ENCODE measurements at places on chromosomes 5 and 9.

- no peak for DNase-seq
Observed at GRCh38 chr5:122665051-122665450, 109.8 kb upstream of the SNX2 start.

DNA sequence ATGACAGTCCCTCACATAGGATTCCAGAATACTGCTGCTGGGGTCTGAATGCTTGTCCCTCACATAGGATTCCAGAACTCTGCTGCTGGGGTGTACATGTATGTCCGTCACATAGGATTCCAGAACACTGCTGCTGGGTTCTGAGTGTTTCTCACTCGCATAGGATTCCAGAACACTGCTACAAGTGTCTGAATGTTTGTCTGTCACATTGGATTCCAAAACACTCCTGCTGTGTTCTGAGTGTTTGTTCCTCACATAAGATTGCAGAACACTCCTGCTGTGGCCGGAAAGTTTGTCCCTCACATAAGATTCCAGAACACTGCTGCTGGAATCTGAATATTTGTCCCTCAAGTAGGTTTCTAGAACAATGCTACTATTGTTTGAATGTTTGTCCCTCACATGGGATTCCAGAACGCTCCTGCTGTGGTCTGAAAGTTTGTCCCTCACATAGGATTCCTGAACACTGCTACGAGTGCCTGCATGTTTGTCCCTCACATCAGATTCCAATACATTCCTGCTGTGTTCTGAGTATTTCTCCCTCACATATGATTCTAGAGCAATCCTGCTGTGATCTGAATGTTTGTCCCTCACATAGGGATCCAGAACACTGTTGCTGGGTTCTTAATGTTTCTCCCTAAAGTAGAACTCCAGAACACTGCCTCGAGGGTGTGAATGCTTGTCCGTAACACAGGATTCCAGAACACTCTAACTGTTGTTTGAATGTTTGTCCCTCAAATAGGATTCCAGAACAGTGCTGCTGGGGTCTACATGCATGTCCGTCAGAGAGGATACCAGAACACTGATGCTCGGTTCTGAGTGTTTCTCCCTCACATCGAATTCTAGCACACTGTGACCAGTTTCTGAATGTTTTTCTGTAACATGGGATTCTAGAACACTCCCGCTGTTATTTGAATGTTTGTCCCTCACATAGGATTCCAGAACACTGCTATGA is 200.4 kb downstream of the FOXD4L6 start:
- no peak for DNase-seq

DNA sequence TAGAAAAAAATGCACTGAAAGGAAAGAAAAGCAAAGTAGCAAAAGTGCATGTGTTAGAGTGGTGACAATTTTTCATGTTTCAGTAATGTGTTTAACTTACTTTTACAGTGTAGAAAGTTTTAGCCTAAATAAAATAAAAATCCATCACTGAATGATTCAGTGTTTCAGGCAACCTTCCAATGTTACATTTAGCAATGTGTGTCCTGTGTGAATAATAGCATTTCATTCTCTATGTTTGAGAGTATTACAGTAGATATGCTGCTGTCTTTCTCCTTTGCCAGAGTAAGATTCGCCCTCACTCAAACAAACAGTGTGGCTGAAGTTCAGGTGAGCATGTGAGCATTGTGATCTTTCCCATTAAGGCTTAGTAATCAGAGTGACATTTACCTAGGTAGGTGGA is 171.1 kb downstream of the TARS1 start:
- DNase-seq, result no peak

GRCh38 chr5:153459051-153459743 is 31.3 kb upstream of the GRIA1 start:
- DNase-seq, result no peak

GRCh38 chr9:123028973-123029372 is 4.5 kb upstream of the GPR21 start:
- no peak for DNase-seq

- DNase-seq, result no peak
Observed at GRCh38 chr9:21443849-21444625, 3.8 kb downstream of the IFNA1 start.

GRCh38 chr5:122053181-122054109 is 24.6 kb downstream of the LOX start:
- no peak for DNase-seq

Data from midbrain (tissue), 1 donor.